Melanocyte of skin (primary cell): ENCODE measurements at places on chromosomes 13 and 19. TPM values are rescaled to one million over a fixed set of nuclear protein-coding genes. Genes with fewer than 3 reads are reported as not detected.

Gene CEBPA
- total RNA-seq: under 0.01 and 0.73 TPM in 2 replicates

Gene CPB2
- total RNA-seq: not detected in 2 replicates

Gene ZNF625
- 10.0 and 11.0 TPM in 2 replicates for total RNA-seq

Gene MEIS3
- 8.9 and 11.0 TPM in 2 replicates for total RNA-seq

Gene SMIM44
- total RNA-seq: not detected in 2 replicates

Gene KASH5
- not detected in 2 replicates for total RNA-seq

Gene PGLYRP2
- not detected in 2 replicates for total RNA-seq

Gene ZNF98
- total RNA-seq: not detected in 2 replicates

Gene ZNF665
- 1.8 and 4.1 TPM in 2 replicates for total RNA-seq

Gene LENG9
- 10.7 and 10.8 TPM in 2 replicates for total RNA-seq

Gene ERFL
- total RNA-seq: not detected in 2 replicates

Gene PSG11
- total RNA-seq: not detected in 2 replicates

Gene PALM3
- total RNA-seq: under 0.01 TPM in 1 of 2 replicates, not detected in the other

Gene ZNF93
- 11.0 and 12.6 TPM in 2 replicates for total RNA-seq

Gene NCLN
- total RNA-seq: 60.6 and 62.5 TPM in 2 replicates

Gene ZNF708
- 5.3 and 8.2 TPM in 2 replicates for total RNA-seq

Gene ZSCAN5B
- not detected in 2 replicates for total RNA-seq

Gene DCT
- total RNA-seq: 791 and 2,161 TPM in 2 replicates

Gene GPR12
- not detected in 2 replicates for total RNA-seq

Gene ZNF563
- total RNA-seq: 2.1 and 2.2 TPM in 2 replicates

Gene ZNF556
- total RNA-seq: not detected in 2 replicates

Gene MIA
- 15.5 and 61.4 TPM in 2 replicates for total RNA-seq

Gene LYL1
- 4.9 and 7.0 TPM in 2 replicates for total RNA-seq

Gene SIGLEC12
- total RNA-seq: not detected in 2 replicates

Gene GSX1
- not detected in 2 replicates for total RNA-seq

Gene POLR1D
- total RNA-seq: 140 and 147 TPM in 2 replicates

Gene SIGLEC9
- not detected in 2 replicates for total RNA-seq

Gene NAPA
- 157 and 269 TPM in 2 replicates for total RNA-seq

Gene SLITRK5
- total RNA-seq: under 0.01 and 0.46 TPM in 2 replicates

Gene FFAR1
- not detected in 2 replicates for total RNA-seq

Gene TTC9B
- not detected in 2 replicates for total RNA-seq

Gene FLT1
- total RNA-seq: under 0.01 and 0.36 TPM in 2 replicates

Gene ZNF550
- total RNA-seq: 7.3 and 14.8 TPM in 2 replicates

Gene CEACAM8
- not detected in 2 replicates for total RNA-seq

Gene CFD
- total RNA-seq: not detected in 2 replicates

Gene ZNF112
- total RNA-seq: 3.8 and 7.6 TPM in 2 replicates

Gene PPP1R37
- total RNA-seq: 66.8 and 94.1 TPM in 2 replicates

Gene FFAR2
- total RNA-seq: not detected in 2 replicates

Gene C1QTNF9B
- total RNA-seq: not detected in 2 replicates

Gene CGB8
- not detected in 2 replicates for total RNA-seq

Gene PRODH2
- not detected in 2 replicates for total RNA-seq

Gene ELSPBP1
- total RNA-seq: not detected in 2 replicates

Gene CGB3
- not detected in 2 replicates for total RNA-seq

Gene CEACAM7
- total RNA-seq: not detected in 2 replicates

Gene CD177
- not detected in 2 replicates for total RNA-seq

Gene DOCK6
- 5.7 and 9.3 TPM in 2 replicates for total RNA-seq

Gene ZNF350
- 7.3 and 8.3 TPM in 2 replicates for total RNA-seq

Gene FXYD3
- 1.0 and 12.0 TPM in 2 replicates for total RNA-seq

Gene ZNF490
- total RNA-seq: 10.3 and 10.7 TPM in 2 replicates

Gene DLL3
- under 0.01 and 0.73 TPM in 2 replicates for total RNA-seq

Gene ZNF723
- not detected in 2 replicates for total RNA-seq

Gene ZNF682
- 2.0 TPM in 2 replicates for total RNA-seq

Gene MCEMP1
- not detected in 2 replicates for total RNA-seq

Gene TBXA2R
- under 0.01 TPM in 1 of 2 replicates, not detected in the other for total RNA-seq

Gene CNN1
- not detected in 2 replicates for total RNA-seq

Gene ZNF700
- total RNA-seq: 8.3 and 8.5 TPM in 2 replicates
